ENCODE measurements at places on chromosomes 13 and 19. TPM values are rescaled to one million over a fixed set of nuclear protein-coding genes. Genes with fewer than 3 reads are reported as not detected.

- no peak for DNase-seq
Measured at GRCh38 chr13:61410266-61410665, 5.4 kb downstream of the PCDH20 start.

DNA sequence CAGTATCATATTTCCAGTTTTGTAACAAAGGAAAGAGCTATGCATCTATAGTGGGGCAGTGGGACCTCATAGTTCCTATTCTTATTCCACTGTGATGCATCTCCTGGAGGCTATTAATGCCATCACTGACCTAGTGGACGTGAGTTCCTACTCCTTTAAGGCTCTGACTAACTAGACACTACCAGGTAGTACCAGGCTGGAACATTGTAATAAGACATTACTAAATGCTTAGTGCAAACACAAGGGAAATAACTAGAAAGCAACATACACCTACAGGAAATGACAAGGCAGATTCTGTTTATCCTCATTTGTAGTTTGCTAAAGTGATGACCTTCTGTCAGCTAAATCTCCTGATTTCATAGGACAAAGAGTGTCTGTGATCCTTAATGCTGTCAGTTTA, 192.5 kb downstream of the POSTN start:
- no peak for DNase-seq

DNA sequence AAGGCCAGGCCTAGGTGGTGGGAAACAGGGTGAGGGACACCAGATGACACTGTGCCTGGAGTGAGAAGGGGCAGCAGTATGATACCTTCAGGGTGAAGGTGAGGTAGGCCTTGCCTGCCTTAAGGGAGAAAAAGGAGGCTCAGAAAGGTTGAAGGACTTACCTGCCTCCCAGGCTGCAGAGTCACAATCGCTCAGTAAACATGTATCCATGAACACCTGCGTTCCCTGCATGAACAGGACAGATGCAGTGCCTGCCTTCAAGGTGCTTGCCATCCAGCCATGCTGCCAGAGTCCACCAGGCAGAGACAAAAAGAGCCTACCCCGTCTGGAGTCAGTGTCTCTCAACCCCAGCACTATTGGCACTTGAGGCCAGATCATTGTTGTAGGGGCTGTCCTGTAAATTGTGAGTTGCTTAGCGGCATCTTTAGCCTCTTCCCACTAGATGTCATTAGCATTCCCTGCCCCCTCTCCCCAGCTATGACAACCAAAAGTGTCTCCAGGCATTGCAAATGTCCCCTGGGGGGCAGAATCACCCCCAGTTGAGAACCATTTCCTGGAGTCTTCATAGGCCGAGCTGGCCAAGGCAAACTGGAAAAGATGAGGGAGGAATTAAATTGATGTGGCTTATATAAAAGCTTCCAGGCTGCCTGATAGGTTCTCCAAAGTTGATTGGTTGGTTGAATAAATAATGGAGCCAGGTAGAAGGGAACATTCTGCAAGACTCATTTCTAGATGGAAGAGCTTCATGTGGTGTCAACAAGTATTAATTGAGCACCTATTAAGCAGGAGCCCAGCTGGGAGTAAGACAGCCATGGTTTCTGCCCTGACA, 1.7 kb downstream of the MAP3K10 start:
- no peak for DNase-seq

GRCh38 chr19:2462635-2463421, 6.1 kb upstream of the LMNB2 start:
- peak; percentile 72 for DNase-seq

DNA sequence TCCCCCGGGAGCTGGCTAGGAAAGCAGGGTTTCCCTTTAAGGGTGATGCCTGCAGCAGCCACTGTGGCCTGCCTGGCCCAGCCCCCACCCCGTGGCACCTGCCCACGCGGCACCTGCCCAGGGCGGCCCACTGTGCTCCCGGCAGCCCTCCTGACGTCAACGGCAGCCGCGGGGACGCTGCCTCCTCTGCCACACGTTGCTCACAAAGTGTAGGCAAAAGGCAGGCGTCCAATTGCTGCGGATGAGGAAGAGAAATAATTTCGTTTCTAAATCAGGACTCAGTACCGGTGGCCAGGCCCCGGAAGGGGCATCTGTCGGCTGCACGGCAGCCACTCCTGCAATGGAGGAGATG, 122.3 kb downstream of the URI1 start:
- DNase-seq, result no peak

- DNase-seq, result no peak
Measured at GRCh38 chr13:84366506-84366905, 484.2 kb upstream of the SLITRK1 start.

DNA sequence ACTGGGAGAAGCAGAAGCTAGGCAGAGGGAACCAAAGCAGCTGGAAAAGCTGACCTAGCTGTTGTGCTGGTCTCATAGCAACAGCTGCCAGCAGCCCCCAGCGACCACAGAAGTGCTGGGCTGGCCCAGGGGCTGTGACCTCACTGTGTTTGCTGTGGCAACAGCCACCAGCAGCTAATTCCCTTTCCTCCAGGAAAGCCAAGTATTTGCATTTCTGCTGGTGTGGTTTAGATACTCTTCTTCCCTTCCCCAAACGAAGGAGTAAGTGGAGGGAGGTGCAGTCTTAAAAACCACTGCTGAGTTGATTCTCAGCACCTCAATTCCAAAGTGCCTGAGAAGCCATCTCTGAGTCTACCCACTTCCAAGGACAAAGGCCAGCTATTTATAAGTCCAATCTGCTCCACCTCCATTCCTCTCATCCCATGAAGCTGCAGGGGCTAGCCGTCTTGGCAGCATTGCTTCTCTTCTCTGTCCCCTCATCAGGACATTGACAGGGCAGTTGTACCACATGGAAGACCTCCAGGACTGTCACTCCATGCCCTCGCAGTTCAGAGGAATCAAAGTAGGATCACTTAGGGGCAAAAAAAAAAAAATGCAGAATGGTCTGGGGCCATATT, 11.5 kb upstream of the CCDC97 start:
- DNase-seq, result no peak

GRCh38 chr13:112067116-112067741, at the start of gene SOX1:
SOX1 (plus strand) TSS chr13:112067149; CDS start chr13:112067659, 510 bp downstream.
- DNase-seq, result no peak

DNA sequence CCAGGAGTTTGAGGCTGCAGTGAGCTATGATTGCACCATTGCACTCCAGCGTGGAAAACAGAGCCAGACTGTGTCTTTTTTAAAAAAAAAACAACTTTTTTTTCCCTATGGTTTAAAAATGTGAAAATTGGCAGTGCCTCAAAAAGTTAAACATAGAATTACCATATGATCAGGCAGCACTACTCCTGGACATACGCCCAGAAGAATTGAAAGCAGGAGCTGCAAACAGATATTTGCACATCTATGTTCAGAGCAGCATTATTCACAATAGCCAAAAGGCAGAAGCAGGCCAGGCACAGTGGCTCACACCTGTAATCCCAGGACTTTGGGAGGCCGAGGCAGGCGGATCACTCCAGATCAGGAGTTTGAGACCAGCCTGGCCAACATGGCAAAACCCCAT, 3.8 kb upstream of the RETN start:
- DNase-seq, result no peak

GRCh38 chr13:103299079-103299478, 232.9 kb upstream of the SLC10A2 start:
- no peak for DNase-seq

DNA sequence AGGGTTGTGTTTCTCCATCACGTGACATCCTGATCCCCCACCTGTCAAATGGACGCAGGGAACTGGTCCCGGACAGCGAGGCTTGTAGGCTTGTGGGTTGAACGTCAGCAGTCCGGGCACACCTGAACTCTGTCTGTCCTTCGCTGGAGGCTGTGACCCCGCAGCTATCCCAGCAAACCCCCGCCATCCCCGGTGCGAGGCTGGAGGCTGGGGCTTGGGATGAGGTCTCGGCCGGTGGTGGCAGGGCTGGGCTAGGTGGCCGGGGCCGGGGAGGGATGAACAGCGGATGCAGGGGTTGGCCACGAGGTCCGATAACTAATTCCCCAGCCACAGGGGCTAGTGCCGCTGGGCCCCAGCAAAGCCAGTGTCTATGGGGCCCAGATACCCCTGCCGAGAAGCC, 8.8 kb downstream of the LSM7 start:
- DNase-seq, result no peak

- no peak for DNase-seq
Measured at GRCh38 chr19:42130254-42130573, 2.0 kb downstream of the POU2F2 start.

GRCh38 chr13:105990256-105990958, 545.1 kb downstream of the EFNB2 start:
- no peak for DNase-seq

- DNase-seq, result no peak
Measured at GRCh38 chr13:35480346-35480745, 3.9 kb upstream of the MAB21L1 start.

- no peak for DNase-seq
Measured at GRCh38 chr13:41013835-41014234, 5.3 kb downstream of the ELF1 start.

- DNase-seq, result no peak
Measured at GRCh38 chr13:21399741-21400140, 59.4 kb downstream of the ZDHHC20 start.

- DNase-seq, result no peak
Measured at GRCh38 chr13:49185264-49185663, 34.9 kb upstream of the MLNR start.

DNA sequence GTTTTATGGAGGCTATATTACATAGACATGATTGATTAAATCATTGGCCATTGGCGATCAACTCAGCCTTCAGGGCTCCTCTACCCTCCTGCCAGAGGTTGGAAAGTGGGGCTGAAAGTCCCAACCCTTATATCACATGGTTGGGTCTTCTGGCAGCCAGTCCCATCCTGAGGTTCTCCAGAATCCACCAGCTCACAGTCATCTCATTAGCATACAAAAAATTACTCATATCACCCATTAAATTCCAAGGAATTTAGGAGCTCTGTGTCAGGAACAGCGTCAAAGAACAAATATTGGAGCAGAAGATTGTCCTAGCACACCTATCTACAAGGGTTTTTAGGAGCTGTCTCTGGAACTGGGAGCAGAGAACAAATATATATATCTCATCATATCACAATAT, 39.4 kb upstream of the FARP1 start:
- no peak for DNase-seq

DNA sequence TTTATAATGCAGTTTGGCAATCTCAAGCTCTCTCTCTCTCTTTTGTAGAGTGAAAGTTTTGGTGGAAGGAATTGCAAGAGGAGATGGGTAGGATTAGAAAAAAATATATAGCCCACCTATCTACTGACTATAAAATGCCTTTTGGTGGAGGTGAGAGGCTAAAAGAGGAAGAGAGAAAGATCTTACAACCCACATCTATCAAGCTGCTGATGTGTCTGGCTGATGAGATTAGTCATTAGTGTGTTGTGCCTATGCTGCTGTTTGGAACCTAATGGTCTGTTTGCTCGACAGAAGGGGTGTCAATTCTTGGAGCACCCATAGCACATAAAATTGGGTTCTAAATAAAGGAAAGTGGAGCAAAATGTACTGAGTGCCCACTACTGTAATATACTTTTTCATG, 411.0 kb downstream of the HS6ST3 start:
- no peak for DNase-seq

- no peak for DNase-seq
Measured at GRCh38 chr19:2691951-2692350, 10.5 kb downstream of the GNG7 start.

Gene ELAVL3
- 39.7 TPM for total RNA-seq

Gene CPB2
- total RNA-seq, result 0.44 TPM

Gene IFNL1
- not detected for total RNA-seq

Gene C19orf18
- 1.5 TPM for total RNA-seq

Gene CD37
- total RNA-seq, result not detected

Gene ZNF90
- 27.3 TPM for total RNA-seq

Gene GRIK5
- total RNA-seq, result 3.8 TPM

Gene ASPDH
- not detected for total RNA-seq

Gene FBXL12
- total RNA-seq, result 32.7 TPM

Gene MBD3L3
- not detected for total RNA-seq

Gene COX6B2
- total RNA-seq, result 0.16 TPM
